ENCODE measurements at places on chromosomes 16 and 17. TPM values are rescaled to one million over a fixed set of nuclear protein-coding genes. Genes with fewer than 3 reads are reported as not detected.

The TMC7 gene
- total RNA-seq, result 6.5 TPM

GRCh38 chr17:81821603-81822311 lies 11.3 kb downstream of the MCRIP1 start:
- DNase-seq, result peak; percentile 76

DNA sequence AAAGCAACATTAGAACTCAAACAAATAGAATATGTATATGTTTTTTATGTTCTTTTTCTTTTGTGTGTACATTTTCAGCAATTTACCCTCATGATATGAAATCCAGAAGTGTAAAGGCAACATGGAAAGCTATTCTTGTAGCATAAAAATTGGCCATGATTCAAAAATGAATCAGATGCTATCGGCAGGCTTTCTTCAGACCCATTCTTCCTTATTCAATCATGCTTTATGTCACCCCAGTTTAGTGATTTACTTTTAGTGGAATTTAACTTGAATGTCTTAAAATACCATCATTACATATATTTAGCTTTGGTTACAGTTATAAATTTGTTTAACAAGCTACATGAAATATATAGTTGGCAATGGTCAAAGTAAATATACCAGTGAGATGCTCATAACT lies 21.4 kb upstream of the SMIM36 start:
- no peak for DNase-seq

The CPNE7 gene
- total RNA-seq, result 0.85 TPM
